ENCODE measurements at places on chromosomes 7 and 10.

- no peak for DNase-seq
These were observed 701 bp downstream of the MTPAP start for GRCh38 chr10:30348378-30348776.

- no peak for DNase-seq
These were observed 84.3 kb downstream of the CREM start for GRCh38 chr10:35210961-35211360.

GRCh38 chr10:11176746-11177145, 159.1 kb downstream of the CELF2 start:
- peak; percentile 53 for DNase-seq

GRCh38 chr10:7580520-7580919, 86.2 kb downstream of the ITIH5 start:
- DNase-seq = no peak

DNA sequence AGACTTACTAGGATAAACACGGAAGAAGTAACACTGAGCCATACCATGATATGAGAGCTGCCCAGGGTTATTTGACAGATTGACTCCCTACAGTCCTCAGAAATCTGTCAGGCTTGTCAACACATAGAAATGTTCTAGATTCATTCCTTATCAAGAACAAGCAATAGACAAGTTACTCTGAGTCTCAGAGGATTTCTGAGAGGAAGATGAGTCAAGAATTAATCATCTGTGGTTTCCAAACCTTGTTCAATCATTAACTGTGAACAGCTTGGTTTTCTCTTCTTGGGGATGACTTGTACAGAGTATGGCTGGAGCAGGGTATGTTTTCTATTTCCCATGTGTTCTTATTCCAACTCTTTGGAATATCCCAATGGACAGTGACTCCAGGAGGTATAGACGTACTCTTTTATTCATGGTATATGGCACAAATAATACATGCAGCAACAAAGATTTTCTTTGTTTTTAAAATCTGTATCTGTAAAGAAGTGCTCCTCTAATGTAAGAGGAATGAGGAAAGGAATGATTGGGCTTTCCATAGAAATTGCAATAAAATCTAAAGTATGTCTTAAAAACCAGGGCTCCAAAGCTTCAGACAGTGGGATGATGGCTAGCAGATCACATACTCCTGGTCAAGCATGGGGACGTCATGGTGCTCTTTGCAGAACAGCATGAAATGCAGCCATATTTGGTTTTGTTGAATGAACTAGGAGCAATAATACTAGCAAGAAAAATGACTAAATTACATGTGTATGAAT, 11.9 kb upstream of the SFR1 start:
- no peak for DNase-seq

DNA sequence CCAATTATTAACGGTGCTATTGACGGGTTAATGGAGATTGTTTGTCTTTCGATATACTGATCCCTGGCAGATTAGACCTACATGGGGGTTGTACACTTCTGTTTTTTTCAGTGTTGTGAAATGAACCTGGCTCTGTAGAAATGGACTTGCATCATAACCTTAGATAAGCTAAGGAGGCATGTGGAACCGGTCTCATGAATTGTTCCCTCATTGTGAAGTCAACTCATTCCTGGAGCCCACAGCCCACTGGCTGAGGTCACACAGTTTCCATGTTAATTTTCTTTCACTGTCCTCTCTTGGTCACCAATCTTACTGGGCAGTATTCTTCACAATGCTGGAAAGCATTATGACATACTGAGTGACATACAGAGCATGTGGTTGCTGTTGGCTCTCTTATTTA, 202.8 kb downstream of the BMPER start:
- DNase-seq = no peak

GRCh38 chr7:76108540-76109233, 60.8 kb downstream of the MDH2 start:
- DNase-seq = no peak

GRCh38 chr7:1495564-1496242, 8.5 kb downstream of the INTS1 start:
- no peak for DNase-seq

DNA sequence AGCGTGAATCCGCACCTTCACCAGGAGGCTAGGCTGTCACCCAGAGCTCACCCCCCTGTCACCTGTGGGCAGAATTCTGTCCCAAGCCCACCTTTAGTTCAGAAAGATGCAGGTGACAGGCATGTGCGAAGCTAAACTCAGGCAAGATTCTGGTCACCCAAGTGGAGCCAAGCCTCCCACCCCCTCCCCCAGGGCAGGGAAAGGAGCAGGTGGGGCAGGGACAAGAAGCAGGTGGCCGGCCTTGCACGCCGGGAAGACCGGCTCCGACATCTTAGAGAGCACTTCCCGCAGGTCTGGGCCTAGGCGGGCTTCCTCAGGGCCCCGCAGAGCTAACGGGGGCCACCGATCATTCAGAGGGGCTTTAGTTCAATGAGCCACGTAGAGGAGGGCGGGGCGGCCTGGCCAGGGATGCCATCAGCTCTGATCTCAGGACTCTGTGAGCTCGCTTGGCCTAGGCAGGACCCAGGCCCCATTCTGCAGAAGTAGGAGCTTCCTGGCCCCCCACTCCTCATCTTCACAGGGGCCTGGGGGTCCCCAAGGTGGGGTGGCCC, 19.9 kb downstream of the UNCX start:
- DNase-seq = no peak

- DNase-seq = peak; percentile 57
These were observed 3.2 kb downstream of the MAFK start for GRCh38 chr7:1533547-1534329.

DNA sequence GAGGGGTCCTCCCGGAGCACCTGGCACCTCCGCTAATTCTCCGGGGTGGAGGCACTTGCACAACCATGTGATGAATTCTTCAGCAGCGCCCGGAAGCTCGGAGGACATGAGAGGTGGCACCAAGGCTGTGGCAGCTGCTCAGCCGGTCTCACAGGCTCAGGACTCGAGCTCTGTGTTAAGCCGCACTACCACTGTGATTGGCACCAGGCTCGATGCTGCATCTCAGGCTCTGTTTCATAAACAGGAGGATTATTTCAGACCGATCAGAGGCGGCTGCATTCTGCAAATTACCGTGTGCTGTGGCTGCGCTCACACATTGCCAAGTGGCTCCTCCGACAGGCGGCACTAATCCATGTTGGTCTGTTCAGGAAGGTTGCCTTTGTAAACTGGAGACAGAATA, 495.2 kb downstream of the DNAJB6 start:
- no peak for DNase-seq

DNA sequence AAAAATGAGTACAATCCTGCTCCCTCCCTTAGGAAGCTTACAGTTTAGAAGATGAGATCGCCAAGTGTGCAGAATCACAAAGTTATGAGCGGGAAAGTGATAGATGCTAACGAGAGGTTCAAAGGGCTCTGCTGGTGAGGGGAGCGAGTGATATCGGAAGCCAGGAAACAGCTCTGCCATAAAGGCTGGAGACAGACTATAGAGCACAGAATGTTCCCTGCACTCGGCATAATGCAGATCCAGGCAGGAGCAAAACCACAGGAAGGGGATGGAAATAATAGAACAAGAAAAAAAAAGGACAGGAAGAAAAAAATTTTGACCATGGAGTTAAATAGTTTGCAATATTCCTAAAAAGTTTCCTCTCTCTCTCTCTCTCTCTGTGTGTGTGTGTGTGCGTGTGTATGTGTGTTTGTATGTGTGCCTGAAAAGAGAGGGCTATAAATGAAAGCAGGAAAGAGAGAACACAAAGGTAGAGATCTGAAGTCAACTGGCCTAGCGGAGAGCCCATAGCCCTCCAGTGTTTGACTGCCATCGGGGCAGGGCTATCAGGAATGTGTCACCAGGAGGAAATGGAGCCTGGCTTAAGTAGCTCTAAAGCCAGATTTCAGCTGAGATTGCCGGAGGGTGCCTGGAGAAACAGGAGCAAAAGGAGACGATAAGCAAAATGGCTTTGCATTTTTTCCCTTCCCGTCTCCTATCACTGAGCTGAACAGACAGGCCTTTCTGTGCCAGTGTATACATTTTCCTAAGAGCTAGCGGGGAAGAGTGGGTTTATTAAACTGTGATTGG, 175.8 kb upstream of the LYZL1 start:
- no peak for DNase-seq

DNA sequence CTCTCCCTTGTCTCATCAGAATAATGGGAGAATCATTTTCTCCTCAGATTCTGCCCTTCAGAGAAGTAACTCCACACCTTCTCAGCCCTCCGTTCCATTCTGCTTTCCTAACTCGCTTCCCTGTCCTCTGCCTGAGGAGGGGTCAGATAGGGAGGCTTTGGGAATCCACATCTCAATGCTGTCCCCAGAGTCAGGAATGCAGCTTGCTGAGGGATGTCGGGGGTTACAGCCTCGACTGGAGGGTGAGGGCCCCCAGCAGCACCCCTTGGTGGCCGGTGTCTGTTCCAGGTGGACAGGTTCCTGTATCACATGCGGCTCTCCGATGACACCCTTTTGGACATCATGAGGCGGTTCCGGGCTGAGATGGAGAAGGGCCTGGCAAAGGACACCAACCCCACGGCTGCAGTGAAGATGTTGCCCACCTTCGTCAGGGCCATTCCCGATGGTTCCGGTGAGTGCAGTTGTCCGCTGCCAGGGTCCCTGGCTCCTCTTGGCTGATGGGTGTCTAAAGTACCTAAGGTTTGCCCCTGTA, 6.9 kb downstream of the HKDC1 start:
- DNase-seq = no peak

DNA sequence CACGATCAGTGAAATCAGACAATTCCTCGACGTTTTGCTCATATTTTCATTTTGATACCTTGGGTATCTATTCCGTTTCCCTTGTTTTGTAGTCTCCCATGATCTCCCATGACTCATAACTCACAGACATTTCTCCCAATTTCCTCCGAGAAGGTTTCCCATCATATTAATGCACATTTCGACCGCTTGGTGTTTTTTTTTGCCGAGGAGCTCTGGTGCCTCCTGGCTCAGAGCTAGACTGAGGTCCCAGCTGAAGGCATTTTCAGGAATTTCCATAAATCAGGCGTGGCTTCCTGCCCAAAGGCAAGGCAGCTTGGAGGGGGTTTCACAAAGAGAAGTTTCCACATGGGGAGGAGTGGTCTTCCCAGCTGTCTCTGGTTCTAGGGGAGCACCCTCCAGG, 148.2 kb upstream of the TNS3 start:
- no peak for DNase-seq

DNA sequence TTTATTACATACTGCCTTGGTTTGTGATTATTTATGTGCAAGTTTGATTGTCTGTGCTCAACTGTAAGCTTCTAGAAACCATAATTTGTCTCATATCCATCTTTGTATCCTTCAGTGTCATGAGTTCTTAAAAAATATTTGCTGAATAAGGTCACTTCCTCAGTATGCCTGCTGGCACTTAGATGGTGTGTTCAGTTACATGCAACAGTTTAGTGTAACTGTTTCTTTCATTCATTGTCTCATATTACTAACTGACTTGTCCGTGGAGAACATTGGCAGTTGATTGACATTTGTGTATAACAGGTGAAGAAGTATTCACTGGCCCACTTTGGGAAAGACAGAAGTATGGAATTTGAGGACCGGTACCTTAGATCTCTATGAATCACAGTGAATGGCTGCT, 236.9 kb downstream of the PRKG1 start:
- no peak for DNase-seq

GRCh38 chr10:79487296-79488194, 24.8 kb upstream of the EIF5AL1 start:
- DNase-seq = peak; percentile 17

DNA sequence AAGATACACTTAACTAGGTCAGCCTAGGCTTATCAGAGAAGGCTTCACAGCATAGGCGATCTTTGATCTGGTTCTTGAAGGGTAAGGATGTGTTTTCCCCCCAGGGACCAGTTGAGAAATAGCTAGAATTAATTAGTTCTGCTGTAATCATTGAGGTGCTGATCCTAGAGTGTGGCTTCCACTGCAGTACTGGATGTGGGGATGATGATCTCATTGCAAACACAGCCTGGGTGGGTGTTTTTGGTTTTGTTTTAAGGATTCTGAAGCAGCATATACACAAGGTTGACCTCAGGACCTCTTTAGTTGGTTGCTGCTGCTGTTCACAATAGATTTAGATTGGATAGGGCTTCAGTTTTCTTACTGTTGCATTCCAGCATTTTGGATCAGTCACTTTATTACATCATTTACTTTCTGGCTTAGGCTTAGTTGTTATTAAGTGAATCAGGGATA, 159.7 kb downstream of the AUTS2 start:
- DNase-seq = no peak

DNA sequence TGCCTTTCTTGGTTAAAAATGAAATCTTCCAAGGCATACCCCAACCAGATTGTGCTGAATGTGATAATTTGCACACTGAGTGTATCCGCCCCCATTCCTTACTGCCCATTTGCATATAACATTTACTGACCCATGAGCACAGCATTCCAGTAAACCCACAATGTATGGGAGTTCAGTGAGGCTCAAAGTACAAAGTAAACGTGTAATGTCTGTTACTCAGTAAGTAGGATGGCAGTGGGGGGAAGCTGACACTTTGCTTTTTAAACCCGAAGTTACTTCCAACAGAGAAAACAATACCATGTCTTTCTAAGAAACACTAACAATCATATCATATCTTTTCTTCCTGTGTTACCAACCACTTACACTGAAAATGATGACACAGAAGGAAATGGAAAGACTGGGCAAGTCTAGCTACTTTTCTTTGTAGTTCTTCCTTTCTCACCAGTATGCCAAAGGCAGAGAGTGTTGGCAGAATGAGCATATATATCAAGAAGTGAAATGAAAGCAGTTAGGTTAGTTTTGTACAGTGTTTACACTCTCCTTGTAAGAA, 27.1 kb upstream of the SOSTDC1 start:
- no peak for DNase-seq

GRCh38 chr7:157898261-157898660, 561.5 kb downstream of the DNAJB6 start:
- DNase-seq = no peak

GRCh38 chr10:52368725-52369124, 54.6 kb downstream of the DKK1 start:
- no peak for DNase-seq

DNA sequence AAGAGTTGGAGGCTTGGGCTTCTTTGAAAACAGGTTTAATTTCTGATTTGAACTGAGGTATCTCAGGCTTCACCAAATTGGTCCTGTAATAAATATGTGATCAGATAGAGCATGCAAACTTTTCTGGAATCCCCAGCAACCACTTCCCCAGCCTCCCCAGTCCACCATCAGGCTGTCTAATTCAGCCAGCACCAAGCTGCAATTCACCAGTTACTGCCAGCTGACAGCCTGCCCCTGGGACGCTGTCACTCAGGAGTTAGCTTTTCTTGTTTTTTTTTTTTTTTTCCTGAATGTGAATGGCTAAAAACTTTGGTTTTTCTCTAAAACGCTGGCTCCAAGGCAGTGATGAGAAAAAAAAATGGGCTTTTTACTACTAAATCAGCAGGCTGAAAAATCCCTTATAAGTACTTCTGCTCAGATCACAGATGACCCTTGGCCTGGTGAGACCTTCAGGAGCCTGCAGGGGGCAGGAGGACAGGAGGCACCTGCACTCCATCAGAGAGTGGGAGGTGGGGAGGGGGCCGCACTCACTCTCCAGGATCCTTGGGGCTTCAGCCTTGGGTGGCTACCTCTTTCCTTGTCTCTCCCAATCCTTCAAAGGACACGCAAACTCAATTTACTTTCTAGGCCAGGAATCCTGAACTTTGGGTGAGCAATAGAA, 349.4 kb downstream of the GATA3 start:
- no peak for DNase-seq

- peak; percentile 32 for DNase-seq
These were observed 19.4 kb downstream of the COPG2 start for GRCh38 chr7:130649004-130649790.

GRCh38 chr10:122010405-122011050, 21.6 kb downstream of the TACC2 start:
- no peak for DNase-seq

Data from stimulated activated CD4-positive, alpha-beta T cell treated with anti-CD3 and anti-CD28 coated beads, Interleukin-1b, Interleukin-23, amount 100 ng/mL, for 48 hours (primary cell).